Fibroblast of the aortic adventitia (primary cell): ENCODE measurements at places on chromosomes 7 and 10. TPM values are rescaled to one million over a fixed set of nuclear protein-coding genes. Genes with fewer than 3 reads are reported as not detected.

TLX1 gene
- 0.16 TPM in 1 of 2 replicates, not detected in the other for total RNA-seq

PAX4 gene
- total RNA-seq = not detected in 2 replicates

CHN2 gene
- 0.81 and 3.6 TPM in 2 replicates for total RNA-seq

NFE2L3 gene
- total RNA-seq = 0.18 and 1.2 TPM in 2 replicates

LRIT1 gene
- not detected in 2 replicates for total RNA-seq

OR6V1 gene
- total RNA-seq = not detected in 2 replicates

EPHA1 gene
- not detected in 2 replicates for total RNA-seq

PNLIPRP3 gene
- not detected in 2 replicates for total RNA-seq

RSPH10B gene
- total RNA-seq = 0.63 TPM in 1 of 2 replicates, not detected in the other
